ENCODE measurements at places on chromosomes 4 and X.

GRCh38 chrX:39736216-39737211, 361.2 kb downstream of the BCOR start:
- no peak overlapping the region for H3K4me3 ChIP-seq
- no peaks in the 10 kb centered on the region for H3K36me3 ChIP-seq
- 0 out of 2 replicates have a peak, but pooled peaks cover 2% of the 10 kb centered on the region for H3K4me1 ChIP-seq
- DNase-seq = no peak

DNA sequence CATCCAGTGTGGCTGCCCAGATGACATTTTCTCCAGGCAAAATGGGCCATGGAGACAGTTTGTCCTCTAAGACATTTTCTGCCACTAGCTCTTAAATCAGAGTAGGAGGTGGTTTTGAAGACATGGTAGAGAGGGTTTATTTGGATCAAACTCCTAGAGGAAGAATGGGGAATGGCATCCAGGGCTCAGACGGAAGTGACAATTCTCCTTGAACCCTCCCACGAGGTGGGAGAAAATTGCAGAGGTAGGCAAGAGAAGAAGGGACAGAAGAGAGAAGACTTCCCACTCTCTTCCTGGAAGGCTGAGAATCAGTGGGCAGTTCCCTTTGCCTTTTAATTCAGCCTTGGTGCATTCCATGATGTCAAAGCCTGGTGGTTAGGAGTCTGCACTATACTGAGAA, 194.0 kb downstream of the SMIM20 start:
- DNase-seq = no peak
- no peaks in the 10 kb centered on the region for H3K4me1 ChIP-seq
- H3K27me3 ChIP-seq = no peaks in the 10 kb centered on the region
- no peak overlapping the region for H3K4me3 ChIP-seq

GRCh38 chrX:80432441-80432840, 12.2 kb downstream of the TENT5D start:
- no peaks in the 10 kb centered on the region for H3K27me3 ChIP-seq
- no peak overlapping the region for H3K27ac ChIP-seq
- DNase-seq = no peak
- H3K36me3 ChIP-seq = peaks cover 16% of the 10 kb centered on the region
- H3K4me3 ChIP-seq = no peak overlapping the region
- H3K4me1 ChIP-seq = no peaks in the 10 kb centered on the region

GRCh38 chr4:68929076-68929737, 22.4 kb downstream of the UGT2A3 start:
- no peaks in the 10 kb centered on the region for H3K4me1 ChIP-seq
- H3K36me3 ChIP-seq = no peaks in the 10 kb centered on the region

GRCh38 chrX:2685886-2686285, 5.2 kb upstream of the CD99 start:
- no peaks in the 10 kb centered on the region for H3K27me3 ChIP-seq
- H3K27ac ChIP-seq = no peak overlapping the region
- no peak overlapping the region for H3K4me3 ChIP-seq
- no peaks in the 10 kb centered on the region for H3K4me1 ChIP-seq
- H3K36me3 ChIP-seq = no peaks in the 10 kb centered on the region
- DNase-seq = no peak

DNA sequence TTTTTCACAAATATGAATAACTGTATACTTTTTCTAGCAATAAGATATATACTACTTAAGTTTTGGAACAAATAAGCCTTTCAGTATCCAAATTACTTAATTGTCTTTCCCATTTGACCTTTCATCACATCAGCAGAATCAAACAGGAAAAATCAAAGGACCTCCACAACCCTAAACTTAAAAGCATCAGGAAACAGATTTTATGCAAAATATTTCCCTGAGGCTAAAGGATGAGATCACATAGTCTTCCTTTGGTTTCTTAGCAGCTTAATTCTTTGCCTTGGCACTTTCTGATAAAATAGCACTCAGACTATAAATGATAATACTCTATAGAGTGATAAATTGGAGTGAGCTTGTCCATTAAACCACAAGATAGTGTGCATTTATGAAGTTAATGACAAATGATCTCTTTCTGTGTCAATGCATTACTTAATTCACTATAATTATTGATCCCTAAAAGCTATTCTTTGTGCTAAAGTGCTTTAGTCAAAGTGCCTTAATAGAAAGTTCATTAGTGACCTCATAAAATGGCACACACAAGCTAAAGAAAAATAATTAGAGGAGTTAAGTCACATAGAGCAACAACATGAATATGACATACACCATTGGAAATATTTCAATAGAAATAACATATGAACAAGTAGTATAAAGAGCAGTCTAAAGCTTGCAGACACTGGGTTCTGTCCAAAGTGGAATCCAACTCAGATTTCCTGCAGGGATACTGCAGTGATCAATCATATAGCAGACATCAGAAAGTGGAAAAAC, 15.7 kb upstream of the NDST3 start:
- DNase-seq = no peak
- H3K27ac ChIP-seq = no peak overlapping the region
- no peak overlapping the region for H3K4me3 ChIP-seq
- H3K36me3 ChIP-seq = no peaks in the 10 kb centered on the region
- no peaks in the 10 kb centered on the region for H3K4me1 ChIP-seq

DNA sequence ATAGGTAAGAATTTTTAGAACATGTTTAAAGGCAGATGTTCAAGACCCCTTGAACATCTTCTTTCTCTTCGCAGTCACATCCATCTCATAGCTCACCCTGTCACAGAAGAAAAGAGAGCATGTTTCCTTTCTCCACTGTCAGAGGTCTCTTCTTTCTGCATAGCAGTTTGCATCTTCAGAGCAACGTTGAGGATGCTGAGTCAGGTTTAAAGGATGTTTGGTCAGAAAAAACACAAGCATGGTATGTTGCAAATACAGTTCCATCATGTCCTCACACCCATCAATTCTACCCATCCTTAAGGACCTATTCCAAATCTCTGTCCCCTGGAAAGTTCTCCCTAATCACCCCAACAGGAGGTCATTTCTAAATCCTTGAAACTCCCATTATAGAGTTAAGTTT, 84.8 kb downstream of the STOX2 start:
- H3K27me3 ChIP-seq = no peaks in the 10 kb centered on the region
- H3K27ac ChIP-seq = no peak overlapping the region
- no peaks in the 10 kb centered on the region for H3K36me3 ChIP-seq
- DNase-seq = no peak

DNA sequence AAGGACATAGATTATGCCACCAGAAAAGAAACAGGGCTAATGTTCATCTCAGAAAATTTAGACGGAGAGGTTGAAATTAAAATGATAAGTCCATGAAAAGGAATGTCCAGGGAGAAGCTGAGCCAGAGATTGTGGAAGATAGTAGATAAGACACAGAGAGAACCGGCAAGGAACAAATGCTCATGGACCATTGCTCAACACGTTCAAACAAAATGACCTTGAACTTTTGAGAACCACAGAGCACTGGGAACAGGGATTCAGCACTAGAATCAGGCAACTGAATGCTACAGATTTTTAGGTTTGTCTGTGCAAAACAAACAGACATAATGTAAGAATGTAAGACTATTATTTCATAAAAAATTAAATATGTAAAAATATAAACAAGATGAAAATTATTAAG, 206.3 kb downstream of the PDGFC start:
- no peak overlapping the region for H3K27ac ChIP-seq
- no peak for DNase-seq
- H3K27me3 ChIP-seq = no peaks in the 10 kb centered on the region
- H3K4me3 ChIP-seq = no peak overlapping the region

DNA sequence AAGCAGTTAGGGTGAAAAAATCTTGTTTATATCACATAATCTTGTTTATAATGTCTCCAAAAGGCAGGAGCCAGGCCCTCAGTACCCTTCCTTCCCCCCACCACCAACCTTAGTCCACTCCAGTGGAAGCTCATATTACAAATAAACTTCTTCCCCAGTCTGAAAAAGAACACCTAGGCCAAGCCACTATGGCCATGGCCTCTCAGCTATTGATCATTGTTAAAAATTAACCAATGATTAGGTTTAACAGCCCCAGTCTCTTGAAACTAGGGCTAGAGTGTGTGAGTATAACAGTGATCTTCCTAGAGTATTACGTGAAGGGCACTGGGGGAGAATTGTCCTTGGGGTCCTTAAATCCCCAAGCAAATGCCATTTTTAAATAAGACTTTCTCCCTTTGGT, 411.9 kb upstream of the EDA2R start:
- DNase-seq = no peak
- H3K4me1 ChIP-seq = no peaks in the 10 kb centered on the region
- no peak overlapping the region for H3K4me3 ChIP-seq
- H3K36me3 ChIP-seq = no peaks in the 10 kb centered on the region
- H3K27ac ChIP-seq = no peak overlapping the region
- no peaks in the 10 kb centered on the region for H3K27me3 ChIP-seq

DNA sequence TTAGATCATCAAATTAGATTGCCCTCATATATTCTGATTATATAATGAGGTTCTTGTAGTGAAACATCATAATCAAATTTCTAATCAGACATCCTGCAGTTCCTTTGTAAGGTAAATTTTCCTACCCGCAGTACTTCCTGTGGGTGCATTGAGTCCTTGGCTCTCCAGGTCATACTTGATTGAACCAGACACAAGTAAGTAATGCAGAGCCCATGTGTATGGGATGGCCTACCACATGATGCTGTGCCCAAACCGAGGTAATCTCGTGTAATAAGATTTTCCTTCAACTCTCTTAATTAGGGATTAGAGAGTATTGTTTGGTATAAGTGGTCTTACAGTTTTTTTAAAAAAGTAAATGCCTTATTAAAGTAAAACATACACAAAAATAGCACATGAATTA, 1841.8 kb downstream of the PCDH7 start:
- no peaks in the 10 kb centered on the region for H3K27me3 ChIP-seq
- H3K4me3 ChIP-seq = no peak overlapping the region
- no peak overlapping the region for H3K27ac ChIP-seq

DNA sequence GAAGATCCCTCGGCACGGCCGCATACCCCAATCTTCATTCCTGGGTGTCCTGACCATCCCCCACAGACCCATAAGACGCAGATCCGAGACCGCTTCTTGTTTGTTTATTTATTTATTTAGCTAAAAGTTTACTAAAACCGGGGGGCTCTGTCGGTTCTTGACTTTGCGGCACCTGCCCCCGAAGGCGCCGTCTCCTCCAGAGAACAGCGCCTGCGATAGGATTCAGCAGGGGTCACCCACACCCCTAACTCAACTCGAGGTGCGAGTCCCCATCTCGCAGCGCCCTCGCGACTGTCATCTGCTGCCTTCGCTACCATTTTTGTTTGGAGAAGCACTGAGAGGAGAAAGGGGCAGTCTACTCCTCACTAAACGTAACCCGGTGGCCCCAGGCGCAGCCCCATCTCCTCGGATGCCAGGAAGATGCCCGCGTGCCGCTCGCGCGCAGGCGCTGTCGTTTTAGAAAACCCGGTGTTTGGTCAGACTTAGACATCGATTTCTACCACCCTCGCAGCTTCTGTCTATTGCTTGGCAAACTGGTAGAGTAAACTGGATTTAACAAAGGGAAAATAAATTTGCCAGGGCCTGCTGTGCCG, 18.9 kb upstream of the GPR101 start:
- H3K27me3 ChIP-seq = peaks cover 9% of the 10 kb centered on the region
- peak; percentile 34 for DNase-seq
- H3K4me1 ChIP-seq = no peaks in the 10 kb centered on the region
- no peak overlapping the region for H3K27ac ChIP-seq
- H3K36me3 ChIP-seq = peaks cover 2% of the 10 kb centered on the region

- no peak overlapping the region for H3K4me3 ChIP-seq
- no peak for DNase-seq
- H3K4me1 ChIP-seq = no peaks in the 10 kb centered on the region
Observed at GRCh38 chr4:13701937-13702446, 74.5 kb upstream of the BOD1L1 start.

Measured in H9 (cell line).